Central memory CD8-positive, alpha-beta T cell (primary cell): ENCODE measurements at places on chromosomes 4 and X.

DNA sequence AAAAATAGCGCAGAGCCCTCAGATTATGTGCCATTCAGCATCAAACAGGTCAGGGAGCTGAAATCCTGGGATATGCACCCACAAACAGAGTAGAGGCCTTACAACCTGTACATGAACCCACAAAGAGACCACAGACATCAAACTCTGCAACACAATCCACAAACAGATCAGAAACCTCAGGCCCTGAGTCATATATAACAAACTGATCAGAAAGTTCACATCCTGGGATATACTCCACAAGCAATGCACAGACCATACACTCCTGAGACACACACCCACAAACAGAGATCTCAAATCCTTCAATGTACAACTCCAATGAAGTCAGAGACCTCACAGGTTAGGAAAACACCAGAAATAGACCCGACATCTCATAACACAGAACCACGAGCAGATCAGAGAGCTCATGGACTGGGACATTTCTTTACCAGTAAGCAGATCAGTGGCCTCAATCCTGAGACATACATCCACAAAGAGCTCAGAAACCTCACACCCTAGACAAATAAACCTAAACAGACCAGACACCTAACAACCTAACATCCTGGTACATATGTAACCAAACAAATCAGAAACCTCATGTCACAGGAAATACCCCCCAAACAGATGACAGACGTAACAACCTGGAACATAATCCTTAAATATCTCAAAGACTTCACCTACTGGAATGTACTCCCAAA is 24.2 kb downstream of the SUV39H1 start:
- no peak for DNase-seq

GRCh38 chr4:6147441-6147840 is 52.9 kb downstream of the JAKMIP1 start:
- no peak for DNase-seq

DNA sequence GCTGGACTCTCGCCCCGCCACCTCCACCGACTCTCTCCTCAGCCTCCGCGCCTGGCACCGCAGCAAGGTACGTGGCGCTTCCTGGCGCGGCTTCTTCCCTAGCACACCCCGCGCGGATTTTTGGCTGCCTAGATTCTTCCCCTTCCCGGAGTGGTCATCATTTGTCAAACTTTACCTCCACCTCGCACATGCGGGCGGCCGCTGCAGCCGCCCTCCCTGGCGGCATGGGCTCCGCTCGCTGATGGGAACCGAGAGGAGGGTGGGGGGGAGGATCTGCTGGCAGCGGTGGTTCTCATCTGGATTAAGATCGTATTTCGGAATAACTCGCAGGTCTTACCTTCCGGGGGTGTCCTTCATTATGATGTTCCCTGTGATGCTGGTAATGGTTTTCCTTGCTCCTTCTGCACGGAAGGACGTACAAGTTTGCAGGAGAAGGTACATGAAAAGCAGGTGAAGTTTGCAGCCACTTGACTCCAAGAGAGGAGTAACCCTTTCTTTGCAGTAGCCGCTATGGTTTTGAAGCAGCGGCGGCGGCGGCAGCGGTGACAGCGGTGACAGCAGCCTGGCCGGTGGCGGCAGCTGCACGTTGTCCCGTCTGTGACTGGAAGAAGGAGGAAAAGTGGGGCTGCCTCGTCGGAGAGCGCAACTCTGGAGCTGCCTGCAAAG is 2183.9 kb upstream of the TENM3 start:
- DNase-seq, result no peak

GRCh38 chr4:183392377-183392776 is 52.1 kb upstream of the CDKN2AIP start:
- DNase-seq, result no peak

DNA sequence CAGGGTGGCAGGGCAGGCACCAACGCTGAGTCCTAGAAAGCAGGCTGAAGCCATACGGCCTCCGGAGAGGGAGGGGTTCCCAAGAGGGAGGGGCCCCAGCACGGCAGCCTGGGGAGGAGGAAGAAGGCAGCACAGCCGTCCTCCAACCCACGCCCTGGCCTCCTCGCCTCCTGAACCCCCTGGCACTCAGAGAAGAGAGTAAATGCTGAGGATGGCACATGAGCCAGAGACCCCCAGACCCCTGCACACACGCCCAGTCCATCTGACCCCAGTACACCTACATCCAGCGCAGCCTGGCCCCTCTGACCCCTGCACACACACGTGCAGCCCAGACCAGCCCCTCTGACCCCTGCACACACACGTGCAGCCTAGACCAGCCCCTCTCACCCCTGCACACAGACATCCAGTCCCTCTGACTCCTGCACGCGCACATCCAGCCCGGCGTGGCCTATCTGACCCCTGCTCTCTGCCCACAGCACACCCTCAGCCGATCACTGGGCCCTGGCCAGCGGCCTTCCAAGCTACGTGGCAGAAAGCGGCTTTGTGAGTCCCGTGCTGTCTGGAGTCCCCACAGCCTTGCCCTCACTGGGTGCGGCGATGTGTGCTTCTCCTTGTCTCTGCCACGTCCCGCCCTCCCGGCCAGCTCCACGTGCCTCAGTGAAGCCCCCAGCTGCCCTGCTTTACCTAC is 18.5 kb downstream of the ATP5ME start:
- DNase-seq, result no peak

GRCh38 chr4:129282293-129282692 is 186.3 kb downstream of the C4orf33 start:
- no peak for DNase-seq

DNA sequence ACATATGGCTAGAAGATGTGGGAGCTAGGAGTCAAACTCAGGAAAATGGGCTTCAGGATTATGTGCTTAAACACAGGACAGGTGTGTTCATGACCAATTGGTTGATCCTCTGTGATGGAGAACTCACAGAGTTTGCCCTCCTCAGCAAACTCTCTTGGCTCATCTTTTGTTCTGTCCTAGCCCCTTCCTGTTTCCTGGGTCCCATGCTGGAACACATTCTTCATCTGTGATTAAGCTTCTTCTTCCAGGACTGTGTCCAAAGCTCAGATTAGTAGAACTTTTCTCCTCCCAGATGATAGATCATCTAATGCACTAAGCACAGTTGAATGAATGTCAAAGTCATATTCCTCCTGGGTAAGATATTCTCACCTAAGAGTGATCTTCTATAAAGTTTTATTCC is 38.8 kb upstream of the TCEANC start:
- no peak for DNase-seq
